ENCODE measurements at places on chromosomes 12 and 14.

- no peak for DNase-seq
Observed at GRCh38 chr14:67370830-67371229, 10.7 kb downstream of the EIF2S1 start.

- DNase-seq = no peak
Observed at GRCh38 chr12:49661191-49661590, 37.8 kb downstream of the PRPF40B start.

GRCh38 chr12:109513977-109514376, 36.5 kb downstream of the UBE3B start:
- no peak for DNase-seq

DNA sequence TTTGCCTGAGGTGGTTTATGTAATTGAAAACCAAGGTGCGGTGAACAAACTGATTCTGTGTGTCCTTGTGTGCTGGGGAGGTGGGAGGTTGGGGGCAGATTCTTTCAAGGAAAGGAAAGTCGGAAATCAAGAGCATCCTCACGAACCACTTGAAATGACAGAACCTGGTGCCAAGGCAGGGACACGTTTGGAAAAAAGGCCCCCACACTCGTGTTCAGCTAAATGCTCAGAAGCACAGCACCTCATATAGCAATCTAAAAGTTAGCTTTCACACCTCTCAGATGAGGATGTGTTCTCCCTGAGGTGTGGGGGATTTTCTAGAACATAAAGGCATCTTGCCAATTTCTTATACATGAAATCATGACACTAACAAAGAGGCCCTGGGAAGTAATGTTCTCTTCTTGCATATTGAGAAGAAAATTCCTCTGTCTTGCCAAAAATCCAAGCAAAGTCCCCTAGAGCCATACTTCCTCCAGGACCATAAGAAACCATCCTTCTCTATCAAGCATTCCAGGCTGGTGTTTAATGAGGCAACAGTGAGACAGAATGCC, 119.6 kb downstream of the PLXNC1 start:
- DNase-seq = no peak

- DNase-seq = no peak
Observed at GRCh38 chr14:70811050-70811449, 1.7 kb upstream of the MAP3K9 start.

DNA sequence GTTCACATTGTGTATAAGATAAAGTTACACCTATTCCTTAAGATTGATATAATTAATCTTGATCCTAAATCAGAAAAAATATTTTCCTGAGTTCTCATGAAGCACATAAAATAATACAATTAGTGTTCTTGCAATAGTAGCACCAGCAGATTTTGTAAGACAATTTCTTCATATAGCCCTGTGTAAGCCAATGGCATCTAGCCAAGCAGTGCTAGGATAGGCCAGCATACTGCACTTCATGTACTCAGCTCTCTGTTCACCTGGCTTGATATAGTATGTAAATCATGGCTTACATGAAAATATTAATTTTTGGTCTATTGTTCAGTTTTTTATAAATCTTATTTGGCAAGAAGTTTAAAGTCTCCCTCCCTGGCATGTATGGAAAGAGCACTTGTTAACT, 1.9 kb downstream of the KLRF2 start:
- no peak for DNase-seq

DNA sequence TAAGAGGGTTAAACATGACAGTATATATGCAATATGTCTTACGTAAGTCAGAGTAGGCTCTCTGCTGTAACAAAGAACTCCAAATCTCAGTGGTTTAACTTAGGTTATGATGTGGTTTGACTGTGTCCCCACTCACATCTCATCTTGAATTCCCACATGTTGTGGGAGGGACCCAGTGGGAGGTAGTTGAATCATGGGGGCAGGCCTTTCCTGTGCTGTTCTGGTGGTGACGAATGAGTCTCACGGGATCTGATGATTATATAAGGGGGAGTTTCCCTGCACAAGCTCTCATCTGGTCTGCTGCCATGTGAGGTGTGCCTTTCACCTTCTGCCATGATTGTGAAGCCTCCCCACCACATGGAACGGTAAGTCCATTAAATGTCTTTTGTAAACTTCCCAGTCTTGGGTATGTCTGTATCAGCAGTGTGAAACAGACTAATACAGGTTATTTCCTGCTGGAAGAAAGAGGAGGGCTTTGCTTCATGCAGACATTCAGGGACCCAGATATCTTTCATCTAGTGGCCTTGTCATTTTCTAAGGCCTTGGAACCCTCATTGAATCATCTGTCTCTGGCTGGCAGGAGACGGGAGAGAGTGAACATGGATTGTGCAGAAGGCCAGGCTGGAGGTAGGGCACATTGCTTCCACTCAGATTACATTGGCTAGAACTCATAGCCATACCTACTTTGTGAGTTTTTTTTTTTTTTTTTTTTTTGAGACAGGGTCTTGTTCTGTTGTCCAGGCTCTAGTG, 96.1 kb downstream of the CRADD start:
- peak; percentile 20 for DNase-seq

DNA sequence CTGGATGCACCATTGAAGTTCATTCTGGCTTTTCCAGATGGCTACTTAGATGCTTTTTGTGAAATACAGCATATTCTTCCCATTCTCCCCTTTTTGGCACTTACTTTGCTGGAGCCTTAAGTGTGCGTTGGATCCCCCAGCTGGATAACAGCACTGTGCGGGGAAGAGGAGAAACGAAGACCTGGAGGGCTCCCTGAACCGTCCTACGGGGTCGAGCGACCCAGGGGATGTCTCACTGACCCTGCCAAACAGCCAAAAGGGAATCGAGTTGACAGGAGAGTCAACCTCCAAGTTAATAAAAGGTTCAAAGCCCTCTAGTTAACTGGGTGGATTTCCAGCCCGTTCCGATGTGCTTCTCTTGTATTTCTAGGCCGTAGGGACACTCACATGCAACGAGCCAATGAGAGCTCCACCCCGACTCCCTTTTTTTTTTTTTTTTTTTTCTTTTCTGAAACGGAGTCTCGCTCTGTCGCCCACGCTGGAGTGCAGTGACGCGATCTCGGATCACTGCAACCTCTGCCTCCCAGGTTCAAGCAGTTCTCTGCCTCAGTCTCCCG, 1.0 kb upstream of the CAMKK2 start:
- no peak for DNase-seq

- DNase-seq = no peak
Observed at GRCh38 chr14:50338587-50338986, 26.5 kb downstream of the DMAC2L start.

- no peak for DNase-seq
Observed at GRCh38 chr12:65882486-65882885, 58.2 kb downstream of the HMGA2 start.

DNA sequence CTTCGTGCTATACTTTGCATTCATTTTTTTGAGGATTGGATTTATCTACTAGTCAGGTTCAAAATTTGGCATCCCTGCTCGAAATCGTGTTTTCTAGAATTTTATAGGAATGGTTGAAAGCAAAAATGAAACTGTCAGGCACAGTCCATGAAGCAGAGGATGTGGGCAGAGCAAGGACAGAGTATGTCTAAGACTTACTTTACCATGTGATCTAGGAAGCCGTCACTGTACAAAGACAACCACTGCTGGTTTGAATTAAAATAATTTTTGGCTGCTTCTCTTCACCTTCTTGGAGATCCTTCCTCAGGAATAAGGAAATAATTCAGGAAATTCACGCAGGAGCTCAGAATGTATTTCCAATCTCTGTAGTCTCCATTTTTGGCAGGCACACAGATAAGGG, 31.6 kb upstream of the SGPP1 start:
- no peak for DNase-seq

- DNase-seq = no peak
Observed at GRCh38 chr14:34368971-34369647, 92.9 kb downstream of the SPTSSA start.

- DNase-seq = no peak
Observed at GRCh38 chr14:24705840-24706239, 71.8 kb upstream of the GZMB start.

GRCh38 chr14:37179896-37180502, 7.6 kb upstream of the SLC25A21 start:
- DNase-seq = no peak

GRCh38 chr14:77615361-77616132, 890 bp downstream of the SPTLC2 start:
- no peak for DNase-seq

GRCh38 chr12:52210925-52211650, 19.3 kb upstream of the KRT80 start:
- DNase-seq = no peak

GRCh38 chr12:87982208-87982607, 47.0 kb downstream of the C12orf50 start:
- no peak for DNase-seq

DNA sequence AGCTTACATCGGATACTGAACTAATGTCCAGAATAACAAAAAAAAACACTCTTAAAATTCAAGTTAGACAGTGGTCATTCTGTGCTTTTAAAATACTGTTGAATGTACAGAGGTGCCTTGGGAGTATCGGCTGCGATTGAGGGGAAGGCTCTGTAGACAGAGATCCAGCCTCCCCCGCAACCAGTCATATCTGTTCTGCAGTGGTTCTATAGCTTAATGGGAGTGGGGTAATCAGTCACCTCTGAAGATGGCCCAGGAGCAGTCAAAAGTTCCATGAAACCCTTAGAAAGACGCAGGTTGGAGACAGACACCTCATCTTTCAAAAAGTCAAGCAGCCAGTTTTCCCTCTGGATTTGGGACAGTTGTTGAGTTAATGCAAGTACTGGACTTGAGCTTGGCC, 1486.6 kb upstream of the TMEM132C start:
- no peak for DNase-seq

DNA sequence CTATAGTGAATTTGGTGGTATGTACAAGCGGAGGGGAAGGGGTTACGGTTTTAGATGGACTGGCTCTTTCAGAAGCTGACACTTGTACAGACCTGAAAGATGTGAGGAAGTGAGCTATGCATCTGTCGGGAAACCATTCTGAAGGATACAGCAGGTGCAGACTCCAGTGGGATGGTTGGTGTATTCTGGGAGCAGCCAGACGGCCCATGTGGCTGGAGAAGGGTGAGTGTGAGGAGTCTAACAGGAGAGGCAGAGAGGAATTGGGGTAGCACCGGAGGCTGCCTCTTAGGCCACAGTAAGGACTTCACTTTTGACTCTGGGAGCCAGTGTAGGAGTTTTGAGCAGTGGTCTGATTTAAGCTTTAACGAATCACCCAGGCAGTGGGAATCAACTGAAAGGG, 90.7 kb downstream of the APAF1 start:
- DNase-seq = no peak

DNA sequence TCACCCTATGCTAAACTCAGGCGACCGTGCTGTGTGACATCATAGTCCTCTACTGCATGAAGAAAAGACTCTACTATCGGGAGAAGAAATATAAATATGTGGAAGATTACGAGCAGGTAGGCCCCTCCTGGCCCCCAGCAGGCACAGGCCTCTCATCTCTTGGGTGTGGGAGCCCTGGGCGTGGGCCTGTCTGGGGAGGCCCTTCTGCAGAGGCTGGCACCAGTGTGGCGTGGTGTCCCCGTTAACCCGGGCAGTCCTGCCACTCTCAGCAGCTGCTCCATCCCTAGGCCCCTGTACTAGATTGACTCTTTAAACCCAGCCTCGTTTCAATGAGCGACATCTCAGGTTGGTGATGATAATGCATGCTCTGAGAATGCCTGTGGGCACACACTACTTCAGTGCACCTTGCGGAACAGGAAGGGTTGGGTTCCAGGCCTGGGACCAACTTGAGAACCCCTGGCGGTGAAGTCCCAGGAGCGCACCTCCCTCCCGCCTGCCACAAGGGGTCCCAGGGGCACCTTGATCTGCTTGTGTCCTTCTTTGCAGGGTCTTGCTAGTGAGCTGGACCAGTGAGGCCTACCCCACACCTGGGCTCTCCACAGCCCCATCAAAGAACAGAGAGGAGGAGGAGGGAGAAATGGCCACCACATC, 23.2 kb downstream of the P2RX4 start:
- DNase-seq = no peak

- no peak for DNase-seq
Observed at GRCh38 chr14:64861916-64862315, 17.8 kb downstream of the SPTB start.

- DNase-seq = no peak
Observed at GRCh38 chr12:33531261-33531660, 91.6 kb upstream of the SYT10 start.

- DNase-seq = no peak
Observed at GRCh38 chr12:44993161-44993560, 57.7 kb downstream of the DBX2 start.

GRCh38 chr12:122835750-122836026, 431 bp downstream of the HIP1R start:
- DNase-seq = no peak

DNA sequence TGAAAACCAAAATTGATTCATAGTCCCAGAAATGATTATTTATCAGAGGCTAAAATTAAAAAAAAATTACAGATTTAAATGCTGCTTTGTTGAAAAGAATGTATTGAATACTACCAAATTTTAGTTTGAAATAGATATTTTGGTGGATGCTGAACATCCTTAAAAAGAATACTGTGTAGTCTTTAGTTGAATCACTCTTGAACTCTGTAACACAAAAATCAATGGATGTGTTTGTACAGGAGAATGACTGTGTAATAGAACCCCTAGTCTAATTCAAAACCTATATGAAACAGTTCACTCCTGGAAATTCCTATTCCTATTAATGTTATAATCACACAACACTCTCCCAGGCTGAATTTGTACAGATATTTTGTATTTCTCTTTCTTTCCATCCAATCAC, 1.5 kb upstream of the TSPAN8 start:
- DNase-seq = no peak

- DNase-seq = no peak
Observed at GRCh38 chr14:32217301-32217700, 14.2 kb upstream of the RNU6-8 start.

- no peak for DNase-seq
Observed at GRCh38 chr14:65879248-65880009, 466.9 kb downstream of the FUT8 start.

DNA sequence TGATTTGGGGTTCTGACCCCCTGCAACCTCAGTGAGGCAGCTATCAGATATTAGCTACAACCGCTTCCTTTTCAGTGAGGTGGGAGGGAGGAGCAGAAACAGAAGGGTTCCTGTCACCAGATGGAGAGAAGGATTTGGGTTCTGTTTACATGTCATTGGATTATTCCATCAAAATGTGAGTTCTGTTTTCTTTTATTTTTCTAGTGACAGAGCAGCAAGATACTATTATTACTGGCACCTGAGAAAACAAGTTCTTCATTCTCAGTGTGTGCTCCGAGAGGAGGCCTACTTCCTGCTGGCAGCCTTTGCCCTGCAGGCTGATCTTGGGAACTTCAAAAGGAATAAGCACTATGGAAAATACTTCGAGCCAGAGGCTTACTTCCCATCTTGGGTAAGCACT, 52.8 kb downstream of the FRMD6 start:
- no peak for DNase-seq

All from activated gamma-delta T cell treated with anti-CD3 and anti-CD28 coated beads, Interleukin-2, amount 50 U/mL, for 16 hours (primary cell).